ENCODE measurements at places on chromosomes 13 and 19.

DNA sequence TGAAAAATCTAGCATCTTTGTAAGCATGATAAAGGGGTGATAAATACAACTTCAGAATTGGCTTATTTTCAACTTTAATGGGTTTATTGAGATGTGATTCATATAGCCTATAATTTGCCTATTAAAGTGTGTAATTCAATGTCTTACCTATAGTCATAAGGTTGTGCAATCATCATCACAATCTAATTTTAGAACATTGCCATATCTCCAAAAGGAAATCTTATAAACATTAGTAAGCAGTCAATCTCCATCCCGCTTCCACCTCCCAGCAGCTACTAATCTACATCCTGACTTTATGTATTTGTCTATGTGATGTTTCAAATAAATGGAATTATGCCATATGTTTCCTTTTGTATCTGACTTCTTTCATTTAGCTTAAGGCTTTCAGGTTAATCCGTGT lies 145.2 kb upstream of the KLHL1 start:
- DNase-seq, result no peak

GRCh38 chr13:70366720-70367119 lies 258.5 kb upstream of the KLHL1 start:
- DNase-seq, result no peak

- DNase-seq, result no peak
Measured at GRCh38 chr13:61110732-61111131, 304.9 kb downstream of the PCDH20 start.

DNA sequence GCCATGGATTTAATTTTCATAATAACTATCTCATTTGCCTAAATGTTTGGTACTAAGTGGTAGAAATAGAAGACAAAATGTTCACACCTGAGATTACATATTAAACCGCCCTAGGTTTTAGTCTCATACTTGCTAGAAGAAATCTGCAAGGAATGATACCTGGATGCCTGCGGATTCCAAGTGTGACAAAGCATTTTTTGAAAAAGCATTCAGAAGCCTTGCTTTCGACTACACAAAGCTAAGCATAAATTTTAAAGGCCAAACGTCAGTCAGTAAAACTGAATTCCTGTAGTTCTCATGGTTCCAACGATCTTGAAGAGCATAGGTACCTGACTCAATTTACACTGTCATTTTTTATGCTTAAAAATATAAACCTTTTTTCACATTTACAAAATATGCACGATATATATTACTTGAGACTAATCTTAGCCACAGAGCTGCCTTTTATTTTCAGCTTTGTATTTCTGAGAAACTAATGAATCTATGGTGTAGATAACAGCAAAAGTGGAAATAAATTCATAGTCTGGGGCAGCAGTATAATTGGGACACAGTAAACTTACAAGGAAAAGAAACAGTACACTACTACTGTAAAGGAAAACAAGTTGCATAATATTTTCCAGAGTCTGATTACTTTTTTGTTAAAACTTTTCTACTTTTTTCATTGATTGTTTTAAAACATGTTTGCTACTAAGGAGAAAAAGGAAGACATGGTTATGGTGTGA lies 1.2 kb upstream of the LRRC63 start:
- no peak for DNase-seq

- DNase-seq, result no peak
Measured at GRCh38 chr13:32013181-32013580, 18.4 kb upstream of the FRY start.

- DNase-seq, result peak; percentile 98
Measured at GRCh38 chr13:29497137-29497654, 98.3 kb downstream of the SLC7A1 start.

GRCh38 chr19:31533114-31533513 lies 183.9 kb upstream of the TSHZ3 start:
- no peak for DNase-seq

DNA sequence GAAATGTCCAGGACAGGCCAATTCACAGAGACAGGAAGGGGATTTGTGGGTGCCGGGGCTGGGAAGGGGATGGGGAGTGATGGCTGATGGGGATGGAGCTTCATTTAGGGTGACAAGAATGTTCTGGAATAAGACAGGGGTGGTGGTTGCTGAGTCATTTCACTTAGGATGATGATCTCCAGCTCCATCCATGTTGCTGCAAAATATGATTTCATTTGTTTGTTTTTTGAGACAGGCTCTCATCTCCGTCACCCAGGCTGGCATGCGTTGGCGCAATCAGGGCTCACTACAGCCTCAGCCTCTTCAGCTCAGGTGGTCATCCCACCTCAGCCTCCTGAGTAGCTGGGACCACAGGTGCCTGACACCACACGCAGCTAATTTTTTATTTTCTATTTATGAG lies 3.1 kb upstream of the JSRP1 start:
- DNase-seq, result no peak

- no peak for DNase-seq
Measured at GRCh38 chr19:38545596-38545995, 72.2 kb downstream of the MAP4K1 start.

- no peak for DNase-seq
Measured at GRCh38 chr13:111153977-111154332, 38.8 kb downstream of the ARHGEF7 start.

All from lung (tissue), 17 donors.